ENCODE measurements at places on chromosomes 1 and 21.

DNA sequence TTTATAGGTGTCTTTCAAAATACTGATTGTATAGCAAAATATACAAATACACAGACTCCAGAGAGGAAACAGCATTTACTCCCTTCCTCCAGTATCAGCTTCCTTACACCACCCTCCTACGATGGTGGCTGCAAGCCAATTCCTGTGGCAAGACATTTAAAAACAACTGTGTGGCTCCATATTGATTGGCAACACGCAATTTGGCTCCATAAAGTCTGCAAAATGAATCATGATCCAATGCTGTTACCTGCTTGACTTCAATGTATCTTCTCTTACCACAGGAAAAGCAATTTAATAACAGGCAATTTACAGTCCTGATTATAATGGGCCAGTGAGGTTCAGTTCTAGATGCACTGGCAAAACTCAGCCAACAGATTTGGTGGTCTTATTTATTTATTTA is 19.7 kb upstream of the ATP6V1G3 start:
- DNase-seq, result no peak

DNA sequence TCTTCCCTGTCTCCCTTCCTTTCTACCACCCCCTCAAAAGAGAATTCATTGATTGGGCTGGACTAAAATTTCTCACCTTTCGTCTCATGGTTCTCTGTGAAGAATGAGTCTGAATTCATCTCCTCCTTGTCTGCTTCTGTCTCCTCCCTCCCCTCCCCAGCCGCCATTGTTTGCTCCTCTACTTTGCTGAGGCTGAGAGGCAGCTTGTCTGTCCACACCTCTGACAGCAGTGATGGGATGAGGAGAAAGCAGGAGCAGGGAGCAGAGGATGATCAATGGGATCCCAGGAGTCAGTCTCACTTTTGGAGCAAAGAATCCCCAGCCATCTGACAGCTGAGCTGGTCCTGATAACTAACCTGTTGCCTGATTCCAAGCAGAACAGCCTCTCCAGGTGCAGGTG is 2.5 kb downstream of the ILDR2 start:
- no peak for DNase-seq

- DNase-seq, result no peak
These were observed 89.3 kb downstream of the FASLG start for GRCh38 chr1:172748201-172748600.

GRCh38 chr1:15542388-15543250 is 16.0 kb downstream of the DNAJC16 start:
- no peak for DNase-seq

DNA sequence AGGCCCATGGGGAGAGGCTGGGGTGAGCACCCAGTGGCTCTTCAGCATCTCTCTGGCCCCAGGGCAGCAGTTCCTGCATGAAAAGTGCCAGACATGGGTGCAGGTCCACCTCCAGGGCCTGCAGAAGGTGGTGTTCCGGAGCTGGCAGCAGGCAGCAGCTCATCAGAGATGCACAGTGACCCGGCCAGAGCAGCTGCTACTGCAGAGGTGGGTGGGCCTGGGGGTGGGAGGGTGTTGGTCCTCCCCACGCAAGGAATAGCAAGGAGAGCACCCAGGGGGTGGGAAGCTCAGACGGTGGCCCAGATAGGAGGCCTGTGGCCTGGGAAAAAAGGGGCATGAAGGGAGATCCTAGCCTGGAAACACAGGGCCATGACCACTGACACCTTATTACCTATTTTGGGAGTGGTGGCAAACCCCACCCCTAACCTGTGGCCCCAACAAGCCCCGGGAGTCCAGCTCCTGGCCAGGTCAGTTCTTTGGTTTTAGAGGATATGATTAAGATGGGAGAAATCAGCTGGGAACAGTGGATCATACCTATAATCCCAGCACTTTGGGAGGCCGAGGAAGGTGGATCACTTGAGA is 20.2 kb downstream of the C1orf167 start:
- no peak for DNase-seq

DNA sequence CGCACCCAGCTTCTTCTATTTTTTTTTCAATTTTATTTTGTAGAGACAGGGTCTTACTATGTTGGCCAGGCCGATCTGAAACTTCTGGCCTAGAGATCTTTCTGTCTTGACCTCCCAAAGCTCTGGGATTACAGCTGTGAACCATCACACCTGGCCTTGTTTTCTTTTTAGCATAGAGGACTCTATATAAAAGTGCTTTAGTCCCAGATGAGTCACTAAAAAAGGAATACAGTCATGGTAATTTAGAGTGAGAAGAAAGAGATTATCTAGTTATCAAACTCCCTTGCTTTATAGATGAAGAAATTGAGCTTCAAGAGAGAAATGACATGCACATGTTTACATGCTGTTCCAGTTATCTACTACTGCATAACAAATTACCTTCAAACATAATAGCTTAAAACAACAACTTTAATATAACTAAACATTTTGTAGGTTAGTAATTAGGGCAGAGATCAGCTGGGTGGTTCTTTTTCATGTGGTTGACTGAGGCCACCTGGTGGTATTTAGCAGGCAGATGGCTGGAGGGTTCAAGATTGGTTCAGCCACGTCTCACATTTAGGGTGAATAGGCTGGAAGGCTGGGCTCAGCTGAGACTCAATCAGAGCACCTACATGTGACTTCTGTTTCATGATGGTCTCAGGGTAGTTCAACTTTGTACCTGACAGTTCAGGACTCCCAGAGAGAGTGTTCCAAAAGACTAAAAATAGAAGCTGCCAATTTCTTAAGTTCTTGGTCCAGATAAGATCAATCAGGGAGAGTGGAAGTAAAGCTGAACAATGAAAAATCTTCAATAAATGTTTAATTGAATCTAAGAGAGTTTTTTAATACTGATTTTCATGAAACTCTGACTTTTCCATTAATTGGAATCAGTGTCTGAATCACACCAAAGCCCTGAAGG is 16.9 kb upstream of the MTF2 start:
- no peak for DNase-seq

GRCh38 chr1:119885903-119886783 is 10.2 kb downstream of the ADAM30 start:
- DNase-seq, result no peak

GRCh38 chr1:89487972-89488371 is 36.7 kb upstream of the LRRC8B start:
- no peak for DNase-seq

DNA sequence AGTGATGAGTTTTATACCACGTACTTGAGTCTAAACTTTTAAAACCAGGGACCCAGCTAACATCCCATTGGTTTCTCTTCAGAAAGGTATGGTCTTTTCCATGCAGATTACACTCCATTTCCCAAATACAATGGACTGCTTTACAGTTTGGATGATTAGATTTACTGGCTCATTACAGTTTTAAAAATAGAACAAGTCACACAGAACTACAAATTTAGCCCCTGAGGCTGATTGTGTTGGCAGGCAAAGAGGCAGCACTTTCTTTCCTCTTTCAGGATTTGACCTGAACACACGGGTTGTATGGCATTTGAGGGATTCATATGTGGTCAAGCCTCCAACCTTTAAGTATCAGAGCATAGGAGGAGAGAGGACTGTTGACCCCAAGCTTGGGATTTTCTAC is 21.8 kb upstream of the VTCN1 start:
- no peak for DNase-seq

DNA sequence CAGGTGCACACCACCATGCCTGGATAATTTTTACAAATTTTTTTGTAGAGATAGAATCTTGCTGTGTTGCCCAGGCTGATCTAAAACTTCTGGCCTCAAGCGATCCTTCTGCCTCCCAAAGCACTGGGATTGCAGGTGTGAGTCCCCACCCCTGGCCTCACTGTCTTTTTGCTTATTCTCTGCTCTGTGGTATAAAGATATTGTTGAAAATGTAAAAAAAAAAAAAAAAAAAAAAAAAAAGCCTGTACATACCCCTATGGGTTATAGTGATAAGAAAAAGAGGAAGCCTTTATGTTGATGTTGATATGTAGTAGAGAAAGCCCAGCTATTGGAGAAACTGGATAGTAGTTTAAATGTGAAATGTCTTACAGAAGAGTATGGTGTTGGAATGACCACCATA is 125.8 kb downstream of the XPR1 start:
- DNase-seq, result no peak

- DNase-seq, result no peak
These were observed 131.6 kb downstream of the DMRTB1 start for GRCh38 chr1:53590531-53591515.

DNA sequence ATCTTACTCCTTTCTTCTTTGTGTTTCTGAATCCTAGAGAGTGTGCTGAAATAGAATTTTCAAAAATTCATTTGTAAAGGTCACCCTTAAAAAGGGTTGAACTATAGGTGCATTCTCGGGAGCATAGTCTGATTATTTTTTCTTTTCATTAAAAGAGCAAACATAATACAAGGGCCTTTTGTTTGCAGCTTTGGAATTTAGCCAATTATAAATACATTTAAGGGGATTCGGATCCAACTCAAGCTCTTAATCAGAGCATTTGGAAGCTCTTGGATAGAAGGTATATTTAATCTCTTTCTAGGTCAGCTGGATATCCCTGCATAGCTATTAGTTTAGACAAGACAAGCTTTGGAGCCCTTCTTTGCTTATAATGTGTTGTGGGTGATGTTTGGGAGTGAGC is 321.7 kb downstream of the HHAT start:
- no peak for DNase-seq

DNA sequence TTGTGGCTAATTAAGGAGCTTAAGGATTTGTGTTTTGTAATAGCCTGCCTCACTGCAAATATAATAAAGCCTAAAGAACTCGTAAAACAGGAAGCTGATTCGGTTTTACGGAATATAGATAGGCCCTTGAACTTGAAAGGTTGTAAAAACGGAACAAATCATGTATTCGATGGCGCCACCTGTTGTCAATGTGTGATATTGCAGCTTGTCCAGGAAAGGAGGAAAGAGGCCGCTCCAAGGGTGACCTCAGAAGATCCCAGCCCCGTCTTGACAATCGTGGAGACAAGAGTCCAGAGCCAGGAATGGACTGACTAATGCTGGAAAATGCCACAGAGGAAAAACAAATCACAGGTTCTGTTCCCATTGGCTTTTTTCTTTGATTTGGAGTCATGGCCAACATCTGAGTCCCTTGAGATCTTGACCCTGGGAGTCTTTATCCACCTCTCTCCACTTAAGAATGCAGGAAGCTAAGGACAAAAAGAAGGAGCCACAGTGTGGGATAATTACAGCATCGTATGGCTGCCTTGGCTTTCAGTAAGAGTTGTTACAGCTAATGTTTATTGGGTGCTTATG is 7.0 kb upstream of the IGSF21 start:
- DNase-seq, result peak; percentile 40

DNA sequence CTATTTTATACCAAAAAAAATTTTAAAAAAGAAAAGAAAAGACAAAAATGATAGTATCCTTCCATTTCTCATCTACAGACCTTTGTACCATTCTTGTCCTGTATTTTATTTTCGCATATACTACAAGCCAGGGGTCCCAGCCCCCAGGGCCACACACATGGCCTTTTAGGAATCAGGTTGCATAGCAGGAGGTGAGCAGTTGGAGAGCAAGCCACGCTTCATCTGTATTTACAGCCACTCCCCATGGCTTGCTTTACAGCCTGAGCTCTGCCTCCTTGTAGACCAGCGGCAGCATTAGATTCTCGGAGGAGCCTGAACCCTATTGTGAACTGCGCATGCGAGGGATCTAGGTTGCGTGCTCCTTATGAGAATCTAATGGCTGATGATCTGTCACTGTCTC is 39.8 kb downstream of the RASSF5 start:
- DNase-seq, result no peak

DNA sequence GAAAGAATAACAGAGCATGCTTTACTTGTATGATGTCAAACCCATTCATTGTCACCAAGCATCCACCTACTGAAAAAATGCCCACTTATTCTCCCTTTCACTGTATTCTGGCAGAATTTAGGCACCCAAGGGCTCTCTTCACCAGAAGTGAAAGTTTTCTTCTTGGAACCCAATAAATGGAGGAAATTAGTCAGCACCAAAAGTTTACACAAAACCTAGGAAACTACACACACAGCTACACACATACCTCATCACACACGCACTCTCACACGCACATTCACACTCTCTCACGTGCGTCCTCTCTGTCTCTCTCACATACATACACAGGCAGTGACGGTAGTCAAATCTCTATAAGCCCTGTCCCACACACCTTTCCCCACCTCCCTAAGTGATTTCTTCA is 37.6 kb downstream of the MCOLN2 start:
- no peak for DNase-seq

GRCh38 chr1:184919892-184920291 is 54.4 kb downstream of the NIBAN1 start:
- DNase-seq, result no peak

DNA sequence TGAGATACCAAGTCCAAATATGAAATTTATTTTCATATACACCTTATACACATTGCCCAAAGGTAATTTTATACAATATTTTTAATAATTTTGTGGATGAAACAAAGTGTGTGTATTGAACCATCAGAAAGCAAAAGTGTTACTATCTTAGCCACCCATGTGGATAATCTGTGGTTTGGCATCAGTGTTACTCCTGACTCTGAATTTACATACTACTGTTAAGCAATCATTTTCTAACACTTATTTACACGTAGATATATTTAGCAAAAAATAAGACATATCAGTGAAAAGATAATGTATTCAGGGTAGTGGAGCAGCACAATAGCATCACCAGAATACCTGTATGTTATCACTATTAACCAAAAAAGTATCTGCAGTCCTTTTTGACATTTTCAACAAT is 23.8 kb downstream of the DENND2D start:
- no peak for DNase-seq

DNA sequence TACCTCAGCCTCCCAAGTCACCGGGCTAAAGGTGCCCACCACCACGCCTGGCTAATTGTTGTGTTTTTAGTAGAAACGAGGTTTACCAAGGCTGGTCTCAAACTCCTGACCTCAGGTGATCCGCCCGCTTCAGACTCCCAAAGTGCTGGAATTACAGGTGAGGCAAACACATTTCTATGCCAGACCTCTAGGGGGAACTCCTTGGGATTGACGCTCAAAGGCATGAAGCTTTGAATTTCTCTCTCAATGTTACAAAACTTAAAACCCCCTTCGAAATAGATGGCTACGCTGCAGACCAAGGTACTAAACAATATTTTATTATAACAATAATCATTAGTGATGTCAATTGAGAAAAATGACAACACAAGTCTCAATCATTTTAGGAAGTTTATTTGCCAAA is 330.0 kb downstream of the SETD4 start:
- no peak for DNase-seq

DNA sequence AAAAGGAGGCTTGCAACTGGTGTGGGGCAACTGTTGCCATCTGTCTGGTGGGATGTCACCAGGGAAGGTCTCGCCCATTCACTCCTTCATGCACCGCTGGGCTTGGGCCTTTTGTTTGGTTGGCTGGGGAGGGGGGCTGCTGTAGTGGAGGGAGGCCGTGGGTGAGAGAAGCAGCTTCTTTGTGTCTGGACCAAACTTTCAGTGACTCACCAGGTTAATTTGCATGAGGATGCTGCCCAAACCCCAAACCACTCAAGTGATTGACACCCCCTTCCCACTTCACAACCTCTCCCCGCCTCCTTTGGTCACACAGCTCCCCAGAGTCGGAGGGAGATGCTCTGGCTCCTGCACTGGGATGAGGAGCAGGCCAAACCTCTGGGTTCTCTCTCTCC is 19.7 kb downstream of the BTG2 start:
- DNase-seq, result no peak

Measured in GOT3 (cell line).